ENCODE measurements at places on chromosomes 3 and 15.

DNA sequence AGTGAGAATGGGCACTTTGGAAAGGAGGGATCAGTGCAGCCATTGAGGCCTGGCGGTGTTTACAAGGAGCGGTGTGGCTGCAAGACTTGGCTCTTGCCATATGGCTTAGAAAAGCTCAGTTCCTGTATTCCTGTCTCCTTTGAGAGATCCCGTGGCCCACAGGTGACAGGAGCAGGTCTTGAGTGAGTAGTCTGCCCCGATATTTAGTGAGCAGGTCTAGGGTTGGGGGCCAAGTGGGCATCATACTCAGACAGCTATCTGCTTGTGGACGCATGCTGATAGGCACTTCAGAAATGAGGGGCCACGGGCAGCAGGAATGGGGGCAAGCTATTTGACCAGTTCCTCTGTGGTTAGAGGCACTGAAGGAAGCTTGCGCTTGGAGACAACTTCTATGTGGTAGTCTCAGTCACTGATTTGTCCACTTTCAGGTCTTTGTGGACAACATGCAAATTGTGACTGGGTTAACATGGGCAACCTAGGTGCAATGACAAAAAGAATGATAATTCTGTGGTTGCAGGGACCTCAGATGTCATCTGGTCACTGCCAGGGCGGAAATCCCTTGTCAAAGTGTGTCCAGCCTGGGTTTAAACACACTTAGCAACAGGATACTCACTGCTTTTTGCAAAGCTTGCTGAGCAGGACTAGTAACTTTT is 1.1 kb downstream of the TMED3 start:
- no peak for DNase-seq

- no peak for DNase-seq
These were observed 11.5 kb downstream of the CHSY1 start for GRCh38 chr15:101240358-101240757.

DNA sequence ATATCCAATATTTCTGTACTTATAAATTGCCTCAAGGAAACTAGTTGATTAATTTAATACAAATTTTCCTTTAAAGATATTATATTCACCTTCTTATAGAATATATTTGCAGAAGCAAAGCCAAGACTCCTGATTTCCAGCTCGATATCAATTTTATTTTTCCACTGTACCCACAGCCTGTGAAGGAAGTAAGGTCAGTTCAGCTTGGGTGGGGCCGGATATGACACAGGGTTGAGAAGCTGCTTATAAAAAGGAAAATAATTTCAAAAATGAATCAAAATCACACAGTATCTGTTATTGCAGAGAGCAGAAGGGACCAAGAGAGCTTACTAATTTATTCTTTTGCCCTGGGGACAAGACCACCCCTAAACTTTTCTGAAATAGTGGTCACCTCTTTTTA is 491.4 kb downstream of the TUSC7 start:
- no peak for DNase-seq

DNA sequence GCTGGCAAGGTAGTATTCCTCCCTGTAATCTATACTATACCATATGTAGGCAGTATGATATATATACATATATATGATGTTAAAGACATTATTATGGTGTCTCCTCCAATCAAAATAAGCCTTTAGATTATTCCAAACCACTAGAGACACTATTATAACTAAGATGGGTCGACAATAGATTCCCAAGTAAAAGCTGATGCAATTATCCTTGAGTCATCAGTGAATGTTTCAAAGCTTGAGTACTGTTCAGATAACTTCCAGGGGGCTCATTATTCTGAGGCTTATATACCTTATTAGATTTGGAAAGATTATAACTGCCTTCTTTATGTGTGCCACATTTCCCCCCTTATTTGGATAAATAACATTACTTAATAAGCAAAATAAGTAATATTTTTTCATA is 11.9 kb upstream of the C3orf38 start:
- no peak for DNase-seq

DNA sequence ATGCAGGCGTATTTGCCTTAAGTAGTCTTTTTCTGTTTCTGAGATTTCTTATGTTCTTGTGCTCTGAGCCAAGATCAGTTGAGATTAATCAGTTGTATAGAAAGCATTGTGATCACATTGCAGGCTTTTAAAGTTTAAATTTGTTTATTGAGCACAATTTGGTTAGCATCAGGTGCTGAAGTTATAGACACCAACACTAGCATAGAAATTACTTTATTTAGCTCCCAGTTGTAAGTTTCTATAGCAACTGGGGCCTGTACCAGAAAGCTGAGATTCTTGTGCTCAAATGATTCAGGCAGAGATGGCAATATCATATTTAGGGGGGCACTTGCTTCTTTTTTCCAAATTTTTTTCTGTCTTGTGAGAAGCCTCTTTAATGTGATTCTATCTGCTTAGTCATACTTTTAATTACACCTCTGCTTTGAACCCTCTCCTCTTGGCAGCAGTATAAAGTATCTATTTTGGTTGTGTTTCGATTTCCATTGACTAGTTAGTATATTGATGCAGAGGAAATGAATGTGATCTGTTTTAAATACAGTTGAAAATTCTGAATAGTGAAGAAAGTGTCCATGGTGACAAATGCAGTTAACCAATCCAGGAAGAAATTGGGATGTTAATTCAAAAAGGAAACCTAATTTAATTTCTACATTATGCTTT is 241.7 kb upstream of the GBE1 start:
- DNase-seq, result no peak

DNA sequence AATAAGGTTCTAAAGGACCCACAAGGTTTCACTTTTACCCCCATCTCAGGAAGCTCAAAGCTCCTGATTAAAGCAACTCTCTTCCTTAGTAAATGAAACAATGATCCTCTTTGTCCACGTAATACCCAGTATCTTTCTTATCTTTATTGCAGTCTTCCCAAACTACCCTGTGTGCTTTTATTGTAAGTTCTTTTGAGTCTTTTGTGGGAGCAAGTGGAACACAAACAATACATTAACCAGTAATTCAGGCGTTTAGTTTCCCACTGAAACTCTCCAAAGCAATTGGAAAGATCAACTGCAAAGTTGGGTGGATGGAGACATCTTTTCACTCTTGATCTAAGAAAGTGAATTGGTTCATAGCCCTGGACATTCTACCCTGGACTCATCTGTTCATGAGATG is 240.0 kb downstream of the ZNF621 start:
- DNase-seq, result no peak

DNA sequence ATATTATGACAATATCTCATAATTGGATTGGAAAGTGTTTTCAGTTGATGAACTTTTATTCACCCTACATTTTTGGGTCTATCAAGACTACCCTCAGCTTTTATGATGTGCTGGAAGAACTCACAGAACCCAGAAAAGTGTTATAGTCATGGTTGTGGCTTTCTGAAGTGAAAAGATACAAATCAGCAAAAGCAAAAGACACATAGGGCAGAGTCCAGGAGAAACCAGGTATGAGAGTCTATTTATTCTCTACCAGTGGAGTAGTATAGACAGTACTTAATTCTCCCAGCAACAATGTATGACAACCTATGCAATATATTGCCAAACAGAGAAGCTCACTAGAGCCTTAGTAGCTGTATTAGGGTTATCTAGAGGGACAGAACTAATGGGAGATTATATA is 280.4 kb upstream of the TTC14 start:
- DNase-seq, result no peak

DNA sequence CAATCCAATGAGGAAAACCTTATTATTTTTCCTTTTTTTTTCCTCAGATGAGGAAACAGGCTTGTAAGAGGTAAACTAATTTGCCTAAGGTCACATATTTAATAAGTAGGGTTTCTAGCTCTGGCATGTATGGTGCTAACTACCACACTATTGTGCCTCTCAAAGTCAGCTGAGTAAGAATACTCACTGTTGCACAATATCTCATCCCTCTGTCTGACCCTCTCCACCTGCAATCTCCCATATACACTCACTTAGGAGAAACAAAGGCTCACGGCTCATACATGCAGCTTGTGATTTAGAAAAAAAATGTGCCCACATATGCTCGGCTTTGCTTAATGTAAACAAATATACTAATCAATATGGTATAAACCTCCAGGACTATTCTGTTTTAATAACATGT is 10.4 kb upstream of the ARIH1 start:
- no peak for DNase-seq

DNA sequence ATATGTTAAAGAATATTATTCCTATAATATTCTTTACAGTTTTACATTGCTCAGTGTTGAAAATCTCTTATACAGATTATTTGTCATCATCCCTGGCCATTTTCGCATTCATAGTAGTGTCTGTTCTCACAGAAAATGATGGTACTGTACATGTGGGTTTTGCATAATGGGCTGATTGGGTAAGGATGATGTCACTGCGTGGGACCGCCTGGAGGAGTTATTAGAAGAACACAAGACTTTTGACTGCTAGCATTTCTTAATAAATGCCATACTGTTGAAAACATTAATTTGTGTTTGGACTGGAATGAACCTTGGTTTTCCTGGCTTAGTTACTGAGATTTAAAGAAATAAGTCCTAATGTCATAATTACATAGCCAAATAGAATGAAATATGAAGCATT is 20.3 kb downstream of the LRCH3 start:
- DNase-seq, result no peak

DNA sequence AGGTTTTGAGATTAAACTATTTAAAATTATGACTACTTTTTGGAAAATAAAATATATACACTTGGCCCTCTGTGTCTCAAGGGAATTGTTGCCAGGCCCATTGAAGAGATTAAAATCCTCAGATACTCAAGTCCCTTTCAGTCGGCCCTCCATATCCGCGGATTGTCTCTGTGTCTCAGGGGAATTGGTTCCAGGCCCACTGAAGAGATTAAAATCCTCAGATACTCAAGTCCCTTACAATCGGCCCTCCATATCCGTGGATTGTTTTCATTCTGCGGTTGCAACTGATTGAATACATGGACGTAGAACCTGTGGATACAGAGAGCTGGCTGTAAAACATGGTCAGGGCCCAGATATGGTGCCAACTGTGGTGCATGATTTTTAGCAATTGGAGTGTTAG is 15.7 kb upstream of the LRCH3 start:
- no peak for DNase-seq

- DNase-seq, result no peak
These were observed 36.0 kb downstream of the PHLDB2 start for GRCh38 chr3:111895071-111895470.

DNA sequence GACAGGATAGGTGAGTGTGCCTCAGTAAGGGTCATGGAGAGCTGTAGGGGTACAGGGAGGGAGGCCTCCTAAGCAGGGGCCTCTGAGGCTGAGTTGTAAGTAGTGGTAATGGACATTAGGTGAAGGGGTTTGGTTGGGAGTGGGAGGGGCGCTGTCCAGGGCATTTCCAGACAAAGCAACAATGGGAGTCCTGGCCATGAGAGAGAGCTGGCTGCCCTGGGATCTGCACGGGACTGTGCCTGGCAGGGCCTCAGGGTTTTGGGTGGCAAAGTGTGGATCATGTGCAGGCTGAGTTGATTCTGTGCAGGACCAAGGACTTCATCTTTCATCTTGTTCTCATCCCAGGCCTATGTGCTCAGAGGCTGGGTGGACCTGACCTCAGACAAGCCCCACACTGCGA is 4.6 kb downstream of the TTC21A start:
- no peak for DNase-seq

GRCh38 chr3:141477224-141477623 is 9.6 kb upstream of the RASA2 start:
- DNase-seq, result no peak

Measured in activated CD8-positive, alpha-beta memory T cell treated with anti-CD3 and anti-CD28 coated beads for 4 hours (primary cell).